ENCODE measurements at places on chromosomes 13 and 19. TPM values are rescaled to one million over a fixed set of nuclear protein-coding genes. Genes with fewer than 3 reads are reported as not detected.
A peak's percentile ranks its signal among the peaks of the same experiment; 100 is the strongest.

GRCh38 chr19:46634656-46635218, 1.3 kb downstream of the GNG8 start:
- no peaks in the 10 kb centered on the region for H3K4me1 ChIP-seq
- H3K36me3 ChIP-seq, result no peaks in the 10 kb centered on the region
- no peaks in the 10 kb centered on the region for H3K27me3 ChIP-seq
- DNase-seq, result no peak

DNA sequence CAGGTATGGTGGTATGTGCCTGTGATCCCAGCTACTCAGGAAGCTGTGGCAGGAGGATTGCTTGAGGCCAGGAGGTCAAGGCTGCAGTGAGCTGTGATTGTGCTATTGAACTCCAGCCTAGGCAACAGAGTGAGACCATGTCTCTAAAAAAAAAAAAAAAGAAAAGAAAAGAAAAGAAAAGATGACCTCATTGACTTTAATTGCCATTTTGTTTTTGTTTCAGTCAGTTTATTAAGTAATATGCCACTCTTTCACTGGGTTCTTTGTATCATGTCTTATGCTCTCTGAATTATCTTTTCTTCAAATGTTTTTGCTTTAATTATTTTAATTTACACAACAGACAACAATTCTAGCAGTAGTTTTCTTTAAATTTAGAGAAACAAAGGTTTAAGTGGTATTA, 293.8 kb downstream of the TSHZ3 start:
- no peak for DNase-seq
- no peaks in the 10 kb centered on the region for H3K36me3 ChIP-seq
- no peak overlapping the region for H3K4me3 ChIP-seq

PTPRH gene
- total RNA-seq, result 8.4 TPM

STOML3 gene
- total RNA-seq, result not detected

- DNase-seq, result peak; percentile 74
- H3K4me3 ChIP-seq, result peak overlapping the region; percentile 80
- H3K27me3 ChIP-seq, result no peaks in the 10 kb centered on the region
- H3K36me3 ChIP-seq, result no peaks in the 10 kb centered on the region
- peak overlapping the region; percentile 77 for H3K27ac ChIP-seq
- H3K4me1 ChIP-seq, result no peaks in the 10 kb centered on the region
Measured at GRCh38 chr19:13796301-13797057, 1.2 kb downstream of the ZSWIM4 start.

Measured in right lobe of liver (tissue), 6 donors.